ENCODE measurements at places on chromosomes 12 and 14. TPM values are rescaled to one million over a fixed set of nuclear protein-coding genes. Genes with fewer than 3 reads are reported as not detected.

- peaks cover 18% of the 10 kb centered on the region for H3K4me1 ChIP-seq
- H3K27ac ChIP-seq = no peak overlapping the region
- no peak overlapping the region for H3K4me3 ChIP-seq
Observed at GRCh38 chr12:110301065-110301806, 20.2 kb downstream of the ATP2A2 start.

DNA sequence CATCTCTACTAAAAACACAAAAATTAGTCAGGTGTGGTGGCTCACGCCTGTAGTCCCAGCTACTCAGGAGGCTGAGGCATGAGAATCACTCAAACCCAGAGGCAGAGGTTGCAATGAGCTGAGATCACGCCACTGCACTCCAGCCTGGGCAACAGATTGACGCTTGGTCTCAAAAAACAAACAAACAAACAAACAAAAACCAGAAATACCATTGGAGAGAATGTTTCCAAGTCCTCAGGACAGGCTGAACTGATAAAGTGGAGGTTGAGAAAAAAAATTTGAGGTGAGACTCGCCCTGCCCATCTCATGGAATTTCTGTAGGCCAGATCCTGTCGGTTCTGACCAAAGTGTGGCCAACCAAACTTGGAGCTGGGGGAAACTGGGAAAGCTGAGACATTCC lies 30.6 kb upstream of the NFYB start:
- DNase-seq = no peak
- no peak overlapping the region for H3K4me3 ChIP-seq
- no peaks in the 10 kb centered on the region for H3K36me3 ChIP-seq
- no peak overlapping the region for H3K27ac ChIP-seq
- H3K27me3 ChIP-seq = no peaks in the 10 kb centered on the region
- H3K4me1 ChIP-seq = no peaks in the 10 kb centered on the region

GRCh38 chr14:65357113-65357512 lies 55.4 kb upstream of the FUT8 start:
- no peak overlapping the region for H3K27ac ChIP-seq
- H3K4me3 ChIP-seq = no peak overlapping the region
- peaks cover 13% of the 10 kb centered on the region for H3K4me1 ChIP-seq
- DNase-seq = no peak
- no peaks in the 10 kb centered on the region for H3K36me3 ChIP-seq

PPP1R1A gene
- 0.58 TPM for total RNA-seq

GRCh38 chr12:102611995-102612394 lies 131.6 kb upstream of the IGF1 start:
- H3K36me3 ChIP-seq = no peaks in the 10 kb centered on the region
- DNase-seq = no peak

GRCh38 chr14:71773898-71774481 lies 158.2 kb upstream of the RGS6 start:
- no peak for DNase-seq
- H3K27me3 ChIP-seq = no peaks in the 10 kb centered on the region
- no peaks in the 10 kb centered on the region for H3K36me3 ChIP-seq
- no peak overlapping the region for H3K4me3 ChIP-seq

Data from astrocyte (in vitro differentiated cells and primary cell).